ENCODE measurements at places on chromosomes 4 and X.

- no peak for DNase-seq
Measured at GRCh38 chr4:153555730-153556434, 89.7 kb downstream of the TMEM131L start.

- no peak for DNase-seq
Measured at GRCh38 chrX:24200133-24200532, 50.6 kb downstream of the ZFX start.

DNA sequence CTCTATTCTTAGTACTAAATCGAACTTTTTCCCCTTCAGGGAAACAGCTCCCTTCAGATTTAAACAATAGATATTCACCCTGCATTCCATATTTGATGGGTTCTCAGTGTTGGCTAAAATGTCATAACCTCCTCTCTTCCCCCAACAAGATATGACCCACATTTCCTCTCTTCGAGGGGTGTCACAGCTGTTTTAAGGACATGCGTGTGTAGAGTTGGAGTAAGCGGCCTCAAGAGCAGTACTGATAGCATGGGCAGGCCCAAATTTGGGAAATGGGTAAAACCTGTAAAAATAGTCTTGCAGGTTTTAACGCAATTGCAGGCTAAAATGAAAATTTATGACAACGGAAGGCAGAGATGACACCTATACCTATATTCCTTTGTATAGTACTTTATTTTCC is 28.7 kb downstream of the SAT1 start:
- DNase-seq: no peak

- no peak for DNase-seq
Measured at GRCh38 chr4:153989505-153989904, 200.6 kb upstream of the SFRP2 start.

DNA sequence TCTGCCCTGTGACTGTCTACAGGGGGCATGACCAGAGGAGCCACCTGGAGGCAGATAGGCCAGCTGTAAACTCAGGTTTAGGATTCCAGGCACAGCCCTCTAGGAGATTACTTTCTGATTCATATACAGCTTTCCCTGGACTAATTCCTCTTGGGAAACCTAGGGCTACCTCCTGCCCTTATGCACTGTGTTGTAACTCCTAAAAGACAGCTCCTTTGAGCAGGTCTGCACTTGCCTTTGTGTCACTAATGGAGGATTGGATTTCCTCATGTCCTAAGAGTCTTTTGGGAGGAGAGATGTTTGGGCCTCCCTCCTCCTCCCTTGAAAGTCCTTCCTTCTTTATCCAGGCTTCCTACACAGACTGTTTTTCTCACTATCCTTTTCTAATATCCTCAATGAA is 202.0 kb downstream of the PCDH19 start:
- DNase-seq: no peak

DNA sequence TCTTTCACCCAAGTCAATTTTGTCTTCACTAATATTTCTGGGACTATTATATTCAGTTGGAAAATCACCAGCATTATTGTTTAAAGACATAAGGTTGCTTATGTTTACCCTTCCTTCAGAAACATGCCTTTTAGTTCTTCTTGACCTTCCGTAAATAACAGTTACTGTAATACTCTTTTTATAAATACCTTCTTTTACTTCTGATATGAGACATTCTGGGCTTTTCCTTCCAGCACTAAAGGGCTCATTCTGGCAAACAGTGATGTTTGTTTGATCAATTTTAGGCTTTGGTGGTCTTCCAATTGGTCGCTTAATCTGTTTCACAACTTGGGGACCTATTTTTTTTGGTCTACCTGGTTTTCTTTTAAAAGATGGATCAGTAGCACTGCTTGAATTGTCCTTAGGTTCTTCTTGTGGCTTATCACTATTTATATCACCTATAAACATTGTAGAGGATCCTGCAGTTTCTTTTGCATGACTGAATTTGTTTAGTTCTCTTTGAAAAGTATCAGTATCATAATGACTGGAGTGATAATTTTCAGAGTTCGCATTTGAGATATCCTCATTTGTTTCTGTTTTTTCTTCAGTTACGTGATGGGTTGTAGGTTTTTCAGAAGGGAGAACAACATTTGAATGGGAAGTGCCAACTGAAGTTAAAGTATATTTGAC is 64.8 kb downstream of the NCAPG start:
- no peak for DNase-seq

DNA sequence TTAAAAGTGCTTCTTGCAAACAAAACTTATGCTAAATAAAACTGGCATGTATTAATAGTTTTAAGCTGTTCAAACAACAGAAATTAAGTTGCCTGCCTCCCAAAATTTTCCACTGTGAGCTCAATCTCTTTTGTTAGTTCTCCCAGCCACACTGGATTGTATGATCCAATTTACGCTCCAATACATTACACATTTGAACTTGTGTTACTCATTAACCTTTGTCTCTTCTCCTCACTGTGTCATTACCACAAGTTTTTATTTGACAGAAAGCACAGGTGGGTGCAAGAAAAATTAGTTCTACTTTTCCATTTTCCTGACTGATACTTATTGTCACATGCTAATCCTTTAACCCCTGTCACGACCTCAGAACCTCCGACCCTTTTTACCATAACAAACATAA is 55.5 kb downstream of the SHISA3 start:
- DNase-seq: no peak

GRCh38 chr4:7187168-7187535 is 5.2 kb upstream of the SORCS2 start:
- DNase-seq: no peak

GRCh38 chrX:45761920-45762319 is 561.2 kb upstream of the DIPK2B start:
- DNase-seq: no peak

- no peak for DNase-seq
Measured at GRCh38 chr4:139955600-139955999, 198.4 kb downstream of the MAML3 start.

DNA sequence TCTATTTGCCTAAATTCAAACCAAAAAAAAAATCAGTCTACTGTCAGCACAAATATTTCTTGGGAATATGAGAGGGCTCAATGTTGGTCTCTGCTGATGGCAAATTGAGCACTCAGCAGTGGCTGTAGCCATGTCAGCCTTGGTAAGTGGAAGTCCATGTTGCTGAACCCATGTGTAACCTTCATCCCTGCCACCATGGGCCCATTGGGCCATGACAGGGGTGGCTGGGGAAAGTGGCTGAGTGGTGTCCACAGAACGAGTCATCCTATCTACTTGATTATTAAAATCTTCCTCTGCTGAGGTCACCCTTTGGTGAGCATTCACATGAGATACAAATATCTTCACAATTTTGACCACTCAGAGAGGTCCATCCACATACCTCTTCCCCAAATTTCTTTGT is 56.8 kb upstream of the FAM9B start:
- no peak for DNase-seq

GRCh38 chr4:103092245-103092644 is 7.4 kb downstream of the BDH2 start:
- no peak for DNase-seq

DNA sequence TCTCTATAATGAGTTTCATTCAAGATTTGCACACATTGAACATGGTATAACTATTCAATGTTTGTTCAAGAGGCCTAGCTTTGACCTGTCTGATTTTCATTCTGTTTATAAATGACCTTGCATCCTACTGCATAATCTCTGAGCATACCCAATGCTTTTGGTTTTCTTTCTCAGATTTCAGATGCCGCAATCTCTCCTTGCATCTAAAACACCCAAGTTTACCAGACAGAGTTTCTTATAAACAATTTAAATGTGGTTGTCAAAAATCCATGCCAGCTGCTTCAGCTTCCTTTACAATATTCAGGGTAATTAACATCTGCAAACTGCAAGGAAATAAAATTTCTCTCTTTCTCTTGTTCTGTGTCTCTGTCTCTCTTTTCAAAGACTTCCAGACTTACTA is 123.0 kb upstream of the PCDH18 start:
- DNase-seq: no peak

GRCh38 chrX:65451663-65452062 is 82.9 kb downstream of the LAS1L start:
- no peak for DNase-seq

- no peak for DNase-seq
Measured at GRCh38 chr4:26822546-26822945, 38.1 kb upstream of the STIM2 start.

Data from H1 (cell line).